ENCODE measurements at places on chromosomes 1 and 21.

GRCh38 chr1:77227381-77227780 lies 8.2 kb upstream of the PIGK start:
- no peak for DNase-seq

GRCh38 chr1:226009650-226010044 lies 10.5 kb upstream of the SDE2 start:
- no peak for DNase-seq

- DNase-seq = peak; percentile 26
Observed at GRCh38 chr1:33111965-33112364, 31.0 kb downstream of the AZIN2 start.

GRCh38 chr1:232344791-232345399 lies 285.0 kb downstream of the SIPA1L2 start:
- no peak for DNase-seq

DNA sequence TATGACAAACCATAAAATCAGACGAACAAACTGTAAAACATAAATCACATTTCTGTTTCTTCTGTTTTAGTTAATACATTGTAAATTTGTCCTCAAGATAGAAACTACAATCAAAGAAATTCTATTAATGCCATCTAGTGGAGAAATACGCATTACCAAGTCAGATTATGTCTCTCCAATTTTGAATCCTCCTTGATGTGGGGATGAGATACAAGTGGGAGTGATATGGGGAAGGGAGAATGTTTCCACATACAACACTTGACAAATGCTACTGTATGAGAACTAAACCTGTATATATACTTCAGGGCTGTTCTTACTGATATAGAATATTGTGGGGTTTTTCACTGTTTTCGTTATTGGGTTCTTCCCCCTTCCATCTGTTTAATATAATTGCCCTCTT lies 2.6 kb downstream of the HFM1 start:
- DNase-seq = peak; percentile 72

GRCh38 chr21:16535102-16535422 lies 805.3 kb downstream of the USP25 start:
- DNase-seq = no peak

GRCh38 chr1:155042789-155043188 lies 8.3 kb upstream of the ADAM15 start:
- DNase-seq = no peak

DNA sequence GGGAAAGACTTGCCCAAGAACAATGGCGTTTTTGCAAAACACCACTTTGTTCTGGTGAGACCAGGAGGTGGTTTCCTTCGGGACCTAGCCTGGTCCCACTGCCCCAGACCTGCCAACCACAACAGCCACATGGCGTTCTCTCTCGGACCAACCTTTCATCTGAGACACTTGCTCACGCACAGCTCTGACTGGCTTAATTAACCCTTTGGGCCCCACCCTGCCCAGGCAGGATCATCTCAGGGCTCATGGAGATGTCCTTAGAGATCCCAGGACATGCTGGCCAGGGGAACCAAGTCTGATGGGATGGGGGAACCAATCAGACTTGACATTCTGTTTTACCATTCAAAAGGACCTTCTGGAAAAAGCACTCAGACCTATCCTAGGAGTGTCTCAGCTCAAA lies 97.8 kb upstream of the SLC2A1 start:
- DNase-seq = no peak

GRCh38 chr1:68205794-68206358 lies 26.4 kb downstream of the WLS start:
- no peak for DNase-seq

- DNase-seq = no peak
Observed at GRCh38 chr1:39617488-39618049, 21.9 kb downstream of the HEYL start.

Measured in NCI-H1694 treated with DMSO at 0.1 percent for 48 hours (cell line).